ENCODE measurements at places on chromosomes 16 and 17.

- no peak for DNase-seq
These were observed 62.0 kb downstream of the RPH3AL start for GRCh38 chr17:290626-291025.

DNA sequence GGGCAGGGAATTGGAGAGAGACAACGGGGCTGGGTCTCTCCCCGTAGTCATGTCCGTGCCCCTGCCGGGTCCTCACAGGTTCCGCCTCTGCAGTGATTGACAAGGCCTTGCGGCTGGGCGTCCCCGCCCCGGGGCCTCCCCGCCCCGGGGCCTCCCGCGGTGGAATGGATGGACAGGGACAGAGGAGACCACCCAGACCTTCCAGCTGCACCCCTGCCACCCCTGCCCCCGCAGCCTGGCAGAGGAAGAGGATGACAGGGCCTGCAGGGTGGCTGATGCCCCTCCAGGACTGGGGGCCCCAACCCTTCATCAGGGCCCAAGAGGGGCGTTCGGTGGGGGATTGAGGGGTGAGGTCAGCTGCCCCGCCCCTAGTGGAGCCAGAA is 216.4 kb upstream of the CIBAR2 start:
- no peak for DNase-seq

- no peak for DNase-seq
These were observed 21.3 kb upstream of the SLC35B1 start for GRCh38 chr17:49729069-49729468.

- DNase-seq: no peak
These were observed 36.2 kb upstream of the RCVRN start for GRCh38 chr17:9941305-9941704.

DNA sequence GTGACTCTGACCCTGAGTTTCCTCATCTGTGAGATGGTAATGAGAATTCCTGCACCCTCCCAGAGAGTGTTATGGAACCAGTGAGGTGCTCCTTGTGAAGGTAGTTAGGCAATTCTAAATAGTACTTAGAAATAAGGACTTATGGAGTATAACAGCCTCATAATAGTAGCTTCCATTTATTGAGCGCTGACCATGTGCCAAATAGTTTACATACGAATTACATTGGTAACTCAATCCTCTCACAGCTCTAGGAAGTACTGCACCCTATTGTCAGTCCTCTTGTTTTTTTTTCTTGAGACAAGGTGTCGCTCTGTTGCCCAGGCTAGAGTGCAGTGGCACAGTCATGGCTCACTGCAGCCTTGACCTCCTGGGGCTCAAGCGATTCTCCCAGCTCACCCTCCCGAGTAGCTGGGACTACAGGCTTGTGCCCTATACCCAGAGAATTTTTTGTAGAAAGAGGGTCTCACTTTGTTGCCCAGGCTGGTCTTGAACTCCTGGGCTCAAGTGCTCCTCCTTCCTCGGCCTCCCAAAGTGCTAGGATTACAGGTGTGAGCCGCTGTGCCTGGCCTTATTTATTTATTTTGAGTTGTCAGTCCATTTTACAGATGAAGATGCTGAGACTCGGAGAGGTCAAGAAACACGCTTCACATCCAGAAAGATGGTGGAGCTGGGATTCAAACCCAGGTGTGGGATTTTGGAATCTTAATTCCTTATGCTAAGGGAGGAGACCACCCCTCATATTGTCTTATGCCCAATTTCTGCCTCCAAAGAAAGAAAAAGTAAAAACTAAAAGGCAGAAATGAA is 2.9 kb downstream of the TNS4 start:
- DNase-seq: no peak

- no peak for DNase-seq
These were observed 18.0 kb upstream of the DBNDD1 start for GRCh38 chr16:90037276-90037675.

DNA sequence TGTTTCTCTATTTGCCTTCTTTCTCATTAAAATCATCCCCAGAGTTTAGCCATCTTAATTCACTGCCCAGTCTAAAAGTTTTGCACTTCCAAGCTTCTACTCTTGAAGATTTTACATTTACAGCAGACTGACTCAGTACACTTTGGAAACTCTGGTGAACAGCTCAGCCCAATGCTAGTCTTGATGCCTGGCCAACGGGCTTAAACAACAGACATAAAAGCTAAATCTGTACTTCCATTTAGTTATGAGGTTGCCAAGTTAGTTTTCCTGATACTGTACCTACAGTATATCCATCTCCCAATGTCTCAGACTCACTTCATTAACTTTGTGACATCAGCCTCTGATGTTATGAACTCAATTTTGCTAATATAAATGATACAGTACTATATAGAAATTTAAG is 891.8 kb upstream of the SOX9 start:
- no peak for DNase-seq

- no peak for DNase-seq
These were observed 27.7 kb downstream of the PRMT7 start for GRCh38 chr16:68338326-68339119.

DNA sequence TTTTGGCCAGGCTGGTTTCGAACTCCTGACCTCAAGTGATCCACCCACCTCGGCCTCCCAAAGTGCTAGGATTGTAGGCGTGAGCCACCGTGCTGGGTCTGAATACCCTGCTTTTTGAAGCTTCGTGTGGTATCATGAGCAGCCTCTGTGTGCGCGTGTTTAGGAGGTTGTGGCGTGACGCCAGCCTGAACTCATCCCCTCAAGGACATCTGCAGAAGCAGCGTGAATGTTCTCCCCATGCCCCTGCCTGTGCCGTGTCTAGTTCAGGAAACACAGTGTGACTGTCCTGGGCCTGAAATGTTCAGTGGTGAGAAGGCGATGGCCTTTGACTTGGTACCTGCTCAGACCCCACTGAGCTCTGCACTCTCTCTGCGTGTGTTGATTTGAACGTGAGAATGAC is 35.6 kb downstream of the RNF213 start:
- no peak for DNase-seq

DNA sequence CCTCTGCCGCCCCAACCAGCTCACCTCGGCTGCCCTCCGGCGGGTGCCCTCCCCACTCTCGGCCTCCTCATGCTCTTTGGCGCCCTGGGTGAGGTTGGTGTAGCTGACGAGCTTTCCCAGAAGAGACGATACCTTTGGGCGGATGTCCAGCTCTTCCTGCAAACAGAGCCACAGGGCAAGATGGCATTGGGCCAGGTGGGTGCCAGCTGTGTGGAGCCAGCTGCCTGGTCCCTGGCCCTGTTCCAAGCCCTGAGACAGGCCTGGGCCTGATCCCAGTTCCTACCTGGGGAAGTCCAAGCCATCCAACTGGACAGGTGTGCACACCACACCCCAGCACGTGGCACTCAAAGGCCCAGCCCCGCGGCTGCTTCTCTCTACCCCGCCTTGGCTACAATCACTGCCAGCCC is 6.9 kb downstream of the SLC12A4 start:
- no peak for DNase-seq

- DNase-seq: no peak
These were observed 201.1 kb upstream of the CDH13 start for GRCh38 chr16:82425661-82426060.
